Activated CD8-positive, alpha-beta memory T cell treated with anti-CD3 and anti-CD28 coated beads, Interleukin-2, amount 10 ng/mL, durations not matched to agents 7 days and 5 days (primary cell): ENCODE measurements at places on chromosomes 1 and 21.

GRCh38 chr1:24643363-24644099 is 429 bp downstream of the SRRM1 start:
- DNase-seq = peak; percentile 65

DNA sequence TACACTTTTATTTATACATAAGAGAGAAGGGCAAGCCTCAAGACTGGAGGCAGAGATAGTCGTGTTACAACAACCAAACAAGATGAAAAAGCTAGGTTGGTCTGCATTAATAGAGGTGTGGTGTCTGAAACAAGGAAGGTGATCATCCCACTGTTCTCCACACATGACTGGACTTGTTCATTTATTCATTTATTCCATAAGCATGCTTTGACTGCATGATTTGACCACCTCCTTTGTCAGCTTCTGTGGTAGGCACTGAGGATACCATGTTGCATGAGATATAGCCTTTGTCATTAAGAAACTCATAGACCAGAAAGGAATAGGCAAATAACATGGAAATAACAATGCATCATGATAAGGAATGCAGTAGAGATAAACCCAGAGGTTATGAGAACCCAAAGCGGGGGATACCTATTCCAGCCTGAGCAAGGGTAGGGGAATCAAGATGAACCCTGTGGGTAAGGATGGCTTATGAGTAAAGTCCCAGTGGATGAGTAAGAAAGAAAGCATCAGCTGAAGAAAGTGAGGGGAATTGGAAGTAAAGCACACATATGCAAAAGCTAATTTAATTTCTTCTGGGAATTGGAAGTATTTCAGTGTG is 173.7 kb upstream of the FGGY start:
- DNase-seq = no peak

DNA sequence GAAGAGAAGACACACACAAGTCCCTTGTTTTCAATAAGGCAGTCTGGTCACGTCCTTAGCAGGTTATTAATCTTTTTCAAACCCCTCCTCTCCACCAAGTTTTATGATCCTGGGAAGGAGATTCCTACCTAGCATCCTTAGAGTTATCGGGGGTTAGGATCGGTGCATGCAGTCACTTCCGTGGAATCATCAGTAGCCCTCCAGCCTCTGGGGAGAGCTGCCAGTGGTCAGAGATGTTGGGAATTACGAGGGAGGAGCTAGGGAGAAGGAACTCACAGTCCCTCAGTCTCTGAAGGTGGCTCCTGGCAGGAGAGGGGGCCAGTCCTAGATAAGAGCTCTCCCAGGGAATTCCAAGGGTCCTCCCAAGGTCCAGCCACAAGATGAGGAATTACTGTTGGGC is 57.7 kb upstream of the ATP5PO start:
- DNase-seq = no peak

- no peak for DNase-seq
Observed at GRCh38 chr1:18293291-18293690, 185.7 kb downstream of the IGSF21 start.

- DNase-seq = no peak
Observed at GRCh38 chr1:155499263-155499662, 63.3 kb downstream of the ASH1L start.

- no peak for DNase-seq
Observed at GRCh38 chr1:31412732-31413404, at the start of gene SERINC2. TSS of gene SERINC2 (plus strand) at chr1:31413213. CDS start at chr1:31413266, 53 bp downstream.

DNA sequence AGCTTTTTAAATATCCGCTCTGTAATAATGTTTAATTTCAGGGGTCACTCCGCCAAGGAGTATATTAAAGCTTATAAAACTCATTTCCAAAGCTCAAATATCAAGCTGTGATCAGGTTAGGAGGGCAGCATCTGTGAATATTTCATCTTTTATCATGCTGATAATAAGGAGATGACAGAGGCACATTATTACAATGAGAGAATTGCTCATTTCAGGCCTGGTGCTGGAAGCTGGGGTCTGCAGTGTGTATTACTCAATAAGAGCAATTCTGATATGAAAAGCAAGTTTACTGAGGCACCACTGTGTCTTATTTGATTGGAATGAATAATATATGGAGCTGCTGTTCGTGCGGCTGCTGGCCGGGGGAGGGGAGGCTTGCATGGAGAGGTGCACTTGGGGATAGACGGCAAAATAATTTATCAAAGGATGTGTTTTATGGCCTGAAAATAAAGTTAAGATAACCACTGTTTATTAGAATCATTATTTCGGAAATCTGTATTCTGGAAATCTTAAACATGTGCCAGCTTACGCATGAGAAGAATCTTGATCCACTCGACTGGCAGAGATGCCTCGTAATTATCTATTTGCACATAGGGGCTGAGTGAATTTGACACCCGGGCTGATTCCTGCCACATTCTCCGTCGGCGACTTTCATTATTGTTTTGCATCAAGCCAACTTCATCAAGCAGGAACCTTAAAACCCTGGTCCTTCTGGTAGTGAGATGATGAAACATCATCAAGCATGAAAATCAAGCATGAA is 173.2 kb downstream of the RRAGC start:
- no peak for DNase-seq

GRCh38 chr1:55702064-55702463 is 486.9 kb upstream of the USP24 start:
- DNase-seq = no peak

DNA sequence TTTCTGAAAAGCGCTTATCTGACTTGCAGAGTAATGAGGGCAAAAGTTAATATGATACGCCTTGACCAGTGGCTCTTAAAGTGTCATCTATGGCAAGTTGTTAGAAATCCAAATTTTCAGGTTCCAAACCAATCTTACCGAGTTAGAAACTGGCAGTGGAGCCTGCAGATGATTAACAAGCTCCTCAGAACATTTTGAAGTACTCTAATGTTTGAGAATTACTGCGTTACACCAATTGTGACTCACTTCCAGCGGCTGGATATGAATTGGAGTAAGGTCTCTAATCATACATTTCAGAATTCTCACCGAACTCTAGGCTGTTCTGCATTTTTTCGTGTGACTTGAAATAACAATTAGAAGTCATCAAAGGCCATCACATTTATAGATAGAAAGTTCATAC is 73.5 kb upstream of the TMPRSS15 start:
- DNase-seq = no peak

DNA sequence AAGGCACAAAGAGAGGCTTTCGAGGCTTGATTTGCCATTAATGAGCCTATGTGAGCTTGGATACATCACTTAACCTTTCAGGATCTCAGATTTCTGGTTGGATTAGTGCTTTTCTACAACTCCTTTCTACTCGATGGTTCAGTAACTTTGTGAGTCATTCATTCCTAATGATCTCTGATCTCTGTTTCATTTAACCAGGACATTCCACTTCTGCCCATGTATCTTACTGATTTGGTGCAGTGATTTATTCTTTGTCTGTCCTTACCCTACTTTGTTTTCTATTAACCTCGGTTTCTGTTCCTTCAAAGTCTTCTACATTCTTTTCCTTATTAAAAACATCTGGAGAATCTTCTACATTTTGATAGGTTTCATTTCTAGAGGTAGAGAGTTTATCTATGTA is 94.6 kb upstream of the ZBTB18 start:
- no peak for DNase-seq

DNA sequence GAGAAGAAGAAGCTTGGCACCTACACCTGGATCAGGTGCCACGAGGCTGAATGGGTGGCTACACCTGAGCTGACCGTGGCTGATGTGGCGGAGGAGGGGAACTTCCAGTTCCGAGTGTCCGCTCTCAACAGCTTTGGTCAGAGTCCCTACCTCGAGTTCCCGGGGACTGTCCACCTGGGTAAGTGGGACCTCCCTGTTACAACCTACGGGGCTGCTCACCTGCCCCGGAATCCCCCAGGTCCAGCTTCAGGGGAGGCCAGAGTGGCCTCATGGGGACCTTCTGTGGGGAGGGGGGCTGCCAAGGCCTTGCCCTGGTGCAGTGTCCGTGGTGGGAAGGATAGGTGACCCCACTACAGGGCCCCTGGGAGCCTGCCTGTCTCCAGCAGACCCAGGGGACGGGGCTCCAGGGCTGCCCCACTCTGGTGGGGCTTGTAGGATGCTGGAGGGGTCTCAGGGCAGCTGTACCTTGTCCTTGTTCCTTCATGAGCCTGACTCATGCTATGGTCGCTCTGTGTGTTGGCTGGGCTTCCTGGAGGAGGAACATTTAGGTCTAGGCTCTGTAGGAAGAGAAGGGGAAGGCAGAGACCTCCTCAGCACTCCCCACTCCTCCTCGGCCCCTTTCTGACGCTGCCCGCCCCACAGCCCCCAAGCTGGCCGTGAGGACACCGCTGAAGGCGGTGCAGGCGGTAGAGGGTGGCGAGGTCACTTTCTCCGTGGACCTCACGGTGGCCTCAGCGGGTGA is 7.2 kb downstream of the OBSCN start:
- DNase-seq = no peak

- no peak for DNase-seq
Observed at GRCh38 chr1:23551849-23552248, 7.5 kb downstream of the ID3 start.

DNA sequence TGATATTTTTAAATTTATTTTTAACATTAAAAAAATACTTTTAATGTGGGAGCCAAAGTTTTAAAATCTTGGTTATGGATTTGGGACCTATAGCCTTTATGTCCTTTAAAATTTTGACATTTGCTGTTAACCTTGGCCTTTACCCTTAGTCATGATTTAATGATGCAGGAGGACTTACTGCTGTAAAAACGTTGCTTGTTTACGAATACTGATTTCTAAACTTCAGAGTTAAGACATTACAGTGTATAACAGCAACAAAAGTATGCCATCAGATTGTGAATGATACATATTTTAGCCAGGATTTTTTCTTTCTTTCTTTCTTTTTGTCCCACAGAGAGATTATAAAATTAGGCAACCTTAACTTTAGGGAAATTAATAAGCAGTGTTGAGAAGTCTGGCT is 8.9 kb downstream of the RBM15 start:
- DNase-seq = no peak

DNA sequence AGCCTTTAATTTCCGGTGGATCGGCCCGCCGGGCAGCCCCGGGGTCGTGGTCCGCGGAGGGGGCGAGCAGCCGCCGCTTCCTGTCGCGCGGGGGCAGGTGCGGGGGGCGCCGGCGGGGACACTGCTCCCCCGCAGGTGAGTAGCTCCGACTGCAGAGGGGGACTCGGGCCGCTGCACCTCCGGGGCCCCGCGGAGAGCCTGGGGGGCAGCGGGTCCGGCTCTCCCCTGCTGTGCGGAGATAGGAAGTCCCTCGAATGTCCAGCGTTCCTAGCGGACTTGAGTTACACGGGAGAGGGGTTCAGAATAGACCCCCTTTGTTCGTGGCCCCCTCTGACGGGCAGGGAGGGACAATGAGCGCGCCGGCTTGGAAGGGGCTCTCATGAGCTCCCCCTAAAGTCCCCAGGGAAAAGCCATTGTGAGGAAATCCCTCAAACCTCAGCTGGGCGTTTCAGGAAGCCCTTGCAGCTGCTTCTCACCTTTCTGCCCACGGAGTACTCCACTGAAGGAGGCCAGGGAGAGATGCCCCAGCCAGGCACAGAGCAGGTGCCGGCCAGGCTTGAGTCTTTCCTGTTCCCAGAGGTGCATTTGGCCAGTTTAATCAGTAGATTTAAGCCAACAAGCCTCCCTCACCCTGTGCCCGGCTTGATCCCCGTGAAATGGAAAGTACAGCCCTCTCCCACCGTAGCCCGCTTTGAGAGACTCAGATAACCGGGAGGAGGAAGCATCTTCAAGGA is 925 bp downstream of the PDE9A start:
- DNase-seq = no peak

GRCh38 chr1:95386371-95386770 is 152.4 kb downstream of the RWDD3 start:
- DNase-seq = no peak

DNA sequence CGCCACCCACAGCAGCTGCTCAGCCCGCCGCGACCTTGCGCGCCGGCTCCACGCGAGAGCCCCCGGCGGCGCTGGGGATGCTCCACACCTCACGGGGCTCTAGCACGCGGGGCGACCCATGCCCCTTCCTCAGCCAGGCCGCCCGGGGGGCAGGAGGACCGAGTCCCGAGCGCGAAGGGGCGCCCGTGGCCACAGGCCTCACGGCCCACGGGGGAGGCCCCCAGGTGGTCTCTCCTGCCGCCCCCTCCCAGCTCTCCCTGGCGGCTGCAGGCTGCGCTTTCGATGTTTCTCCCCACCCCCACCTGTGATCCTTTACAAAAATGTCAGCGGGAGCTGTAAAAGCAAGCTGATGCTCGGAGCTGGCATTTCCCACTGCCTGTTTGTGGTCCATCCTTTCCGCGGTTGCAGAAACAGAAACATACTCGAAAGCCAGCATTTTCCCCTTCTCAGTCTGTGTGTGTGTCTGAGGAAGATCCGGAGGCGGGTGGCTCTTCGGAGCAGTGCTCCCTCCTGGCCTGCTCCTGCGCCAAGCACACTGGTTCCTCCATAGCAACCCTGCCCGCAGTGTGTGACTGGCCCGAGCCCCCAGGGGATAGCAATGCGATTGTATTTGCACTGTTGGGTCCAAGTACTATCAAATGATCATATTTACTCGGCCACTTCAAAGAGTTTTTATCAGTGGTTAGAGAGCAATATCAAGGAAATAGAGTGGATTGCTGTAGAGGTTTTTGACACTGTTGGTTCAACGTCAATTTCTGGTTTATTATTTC is 2.1 kb downstream of the KIF26B start:
- no peak for DNase-seq

- DNase-seq = no peak
Observed at GRCh38 chr1:42266253-42267135, 68.5 kb downstream of the FOXJ3 start.

DNA sequence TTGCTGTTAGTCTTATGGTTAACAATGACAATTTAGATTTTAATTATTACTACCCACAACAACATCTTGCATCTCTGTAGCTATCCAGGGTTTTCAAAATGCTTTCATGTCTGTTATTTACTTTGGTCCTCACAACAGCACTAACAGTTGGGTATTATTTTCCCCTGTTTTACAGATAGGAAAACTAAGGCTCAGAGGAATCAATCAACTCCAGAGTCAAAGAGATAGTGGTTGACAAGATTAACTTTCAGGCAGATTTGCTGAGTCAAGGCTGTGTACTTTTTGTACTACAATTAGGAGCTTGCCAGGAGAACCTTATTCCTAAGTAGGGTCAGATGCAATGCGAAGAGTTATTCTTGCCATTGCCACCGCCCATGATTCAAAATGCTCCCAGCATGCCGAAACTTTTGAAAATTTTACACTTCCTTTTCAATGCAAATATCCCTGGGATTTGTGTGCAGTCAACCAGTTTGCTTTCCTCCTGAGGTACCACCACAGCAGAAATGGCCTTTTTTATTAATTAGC is 49.4 kb upstream of the ROR1 start:
- DNase-seq = no peak

DNA sequence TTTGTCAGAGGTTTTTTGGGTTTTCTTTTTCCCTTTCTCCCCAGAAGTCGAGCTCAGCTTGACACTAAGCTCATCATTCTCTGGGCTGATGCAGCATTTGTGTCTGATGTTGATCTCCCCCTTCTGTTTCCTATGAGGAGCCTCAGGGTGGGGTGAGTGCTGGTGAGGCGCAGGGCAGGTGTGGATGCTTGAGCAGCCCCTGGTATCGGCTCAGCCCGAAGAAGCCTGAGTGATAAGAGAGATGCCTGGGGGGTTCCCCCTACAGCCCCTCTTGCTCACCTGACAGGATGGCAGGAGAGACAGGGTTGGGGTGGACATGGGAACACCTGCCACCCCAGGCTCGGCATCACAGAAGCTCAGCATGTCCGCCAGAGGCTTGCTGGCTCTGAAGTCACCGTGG is 239.0 kb downstream of the RHOU start:
- peak; percentile 11 for DNase-seq
